ENCODE measurements at places on chromosomes 7 and 10. TPM values are rescaled to one million over a fixed set of nuclear protein-coding genes. Genes with fewer than 3 reads are reported as not detected.
A peak's percentile ranks its signal among the peaks of the same experiment; 100 is the strongest.

DNA sequence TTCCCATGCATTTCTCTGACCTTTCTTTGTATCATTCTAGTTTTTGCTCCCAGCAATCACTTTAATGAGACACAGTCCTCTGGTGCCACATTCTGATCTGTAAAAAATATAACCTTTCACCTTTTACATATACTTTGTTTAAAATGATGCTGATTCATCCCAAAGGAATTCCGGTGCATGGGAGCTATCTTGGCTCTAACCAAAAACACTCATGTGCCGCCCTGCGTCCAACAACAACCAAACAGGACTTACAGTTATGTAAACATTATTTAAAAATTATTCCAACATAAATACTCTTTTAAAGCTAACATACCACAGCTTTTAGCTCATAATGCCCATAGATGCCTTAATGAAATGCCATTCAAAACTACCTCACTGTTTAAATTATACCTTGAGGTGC is 7.7 kb upstream of the OPALIN start:
- DNase-seq = no peak

The GUSB gene
- 63.5 TPM for polyA plus RNA-seq

DNA sequence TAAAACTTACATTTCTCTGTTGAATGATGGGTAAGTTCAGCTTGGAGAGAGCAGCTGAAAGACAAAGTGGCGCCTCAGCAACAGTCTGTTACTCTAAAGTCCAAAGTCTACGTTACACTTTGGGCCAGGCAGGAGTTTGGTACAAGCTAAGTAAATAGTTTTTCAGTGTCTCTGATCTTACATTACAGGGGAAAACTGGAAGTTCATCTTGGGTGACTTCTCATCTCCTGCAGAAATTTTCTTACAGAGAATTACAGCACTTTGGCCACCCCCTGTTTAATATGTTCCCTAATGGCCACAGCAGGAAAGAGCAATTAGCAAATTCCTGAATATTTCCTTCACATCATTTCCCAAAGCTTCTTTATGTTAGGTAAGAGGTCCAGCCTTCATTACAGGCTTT is 67.1 kb downstream of the ABCC2 start:
- DNase-seq = no peak

GRCh38 chr7:146875981-146876380 is 759.4 kb downstream of the CNTNAP2 start:
- no peak for DNase-seq

- DNase-seq = no peak
These were observed 127.1 kb downstream of the GATA3 start for GRCh38 chr10:8181496-8182157.

GRCh38 chr10:3904419-3904960 is 119.5 kb upstream of the KLF6 start:
- DNase-seq = no peak

DNA sequence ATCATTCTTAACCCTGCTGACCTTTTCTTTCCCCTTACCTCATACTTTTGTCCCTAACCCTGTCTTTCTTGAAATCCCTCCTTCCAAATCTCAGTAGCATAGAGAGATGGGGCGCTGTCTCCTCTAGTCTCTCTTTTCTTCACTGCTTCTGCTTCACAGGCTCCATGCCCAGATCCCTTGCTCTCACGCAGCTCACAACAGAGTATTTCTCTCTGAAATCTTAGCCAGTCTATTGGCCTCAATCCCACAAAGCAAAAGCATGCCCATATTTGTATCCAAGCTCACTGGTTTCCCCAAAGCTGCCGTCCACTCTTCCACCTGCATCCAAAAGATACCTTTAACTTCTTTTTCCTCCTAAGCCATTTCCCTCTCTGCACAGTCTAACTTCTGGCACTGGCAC is 526.8 kb downstream of the PLXDC2 start:
- DNase-seq = no peak

DNA sequence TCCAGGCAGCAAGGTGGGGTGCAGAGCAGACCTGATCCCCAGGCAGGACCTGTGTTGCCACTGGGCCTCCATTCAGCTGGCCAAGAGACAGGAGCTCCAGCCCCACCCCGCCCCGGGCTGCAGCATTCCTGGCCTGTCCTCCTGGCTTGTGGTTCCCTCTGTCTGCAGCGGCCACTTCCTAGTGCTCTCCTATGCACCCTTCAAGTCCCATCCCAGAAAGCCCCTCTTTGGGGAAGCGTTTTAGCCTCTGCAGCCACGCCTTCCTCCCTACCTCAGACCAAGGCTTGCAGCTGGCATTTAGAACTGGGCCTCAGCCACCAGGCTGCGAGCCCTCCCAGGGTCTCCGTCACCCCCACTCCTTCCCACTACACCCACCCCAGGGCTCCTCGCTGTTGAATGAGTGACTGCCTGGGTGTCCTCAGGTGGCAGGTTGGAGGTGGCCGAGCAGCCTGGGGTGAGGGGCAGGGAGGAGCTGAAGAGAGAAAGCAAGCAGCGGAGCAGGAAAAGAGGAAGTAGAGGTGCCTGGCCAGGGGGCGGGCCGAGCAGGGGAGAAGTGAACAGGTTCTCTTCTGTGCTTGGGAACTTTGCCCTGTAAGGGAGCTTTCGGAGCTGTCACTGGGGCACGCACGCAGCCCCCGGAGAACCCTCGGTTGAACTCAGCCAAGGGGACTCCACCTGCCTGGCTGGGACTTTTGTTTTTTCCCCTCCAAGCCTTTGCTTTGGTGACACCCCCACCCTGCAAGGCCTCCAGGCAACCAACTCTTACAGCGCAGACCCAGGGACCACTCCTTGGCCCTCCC is 109.1 kb upstream of the TNRC18 start:
- peak; percentile 45 for DNase-seq

The HECW1 gene
- polyA plus RNA-seq = not detected

The DLX6 gene
- polyA plus RNA-seq = not detected

The PKD1L1 gene
- polyA plus RNA-seq = not detected

DNA sequence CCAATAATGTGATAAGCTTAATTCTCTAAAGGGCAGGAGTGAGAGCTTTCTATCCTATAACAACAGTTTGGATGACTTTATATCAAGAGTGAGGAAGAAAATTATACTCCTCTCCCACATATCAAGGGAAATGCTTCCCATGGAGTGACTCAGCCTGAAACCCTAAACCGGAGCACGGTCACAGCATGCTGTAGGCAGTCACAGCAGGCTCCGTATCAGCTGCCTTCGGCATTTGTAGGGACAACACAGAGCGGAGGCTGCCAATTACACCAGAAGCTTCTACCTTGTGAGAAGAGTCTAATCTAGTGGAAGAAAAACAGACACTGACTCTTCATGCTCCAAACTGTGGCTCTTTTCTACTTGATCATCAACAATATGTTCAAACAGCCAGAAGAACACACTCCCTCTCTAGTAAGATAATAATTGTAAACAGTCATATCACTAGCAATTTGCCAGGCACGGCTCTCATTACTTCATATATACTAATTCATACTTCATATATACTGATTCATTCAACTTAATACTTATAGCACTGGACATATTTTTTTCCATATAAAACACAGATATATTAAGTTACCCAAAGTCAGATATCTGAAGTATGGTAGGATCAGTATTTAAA is 65.9 kb downstream of the DGKB start:
- DNase-seq = no peak

The REPIN1 gene
- 29.4 TPM for polyA plus RNA-seq

DNA sequence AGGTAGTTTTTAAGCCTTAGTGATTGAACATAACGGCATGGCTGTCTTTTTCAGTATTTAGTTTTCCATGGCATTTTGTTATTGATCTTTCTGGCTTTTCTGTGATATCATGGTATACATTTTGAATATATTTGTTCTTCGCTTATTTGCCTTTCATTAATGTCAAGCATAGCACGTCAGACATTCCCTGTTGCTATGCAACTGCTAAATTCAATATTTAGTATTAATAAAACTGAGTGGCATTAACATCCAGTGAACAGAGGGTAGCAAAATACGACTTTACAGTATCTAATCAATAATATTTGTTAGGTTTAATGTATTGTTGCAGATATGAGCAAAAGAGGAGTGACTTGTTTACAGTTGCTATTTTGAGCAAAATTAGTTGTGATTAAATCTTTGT is 72.5 kb downstream of the LCOR start:
- no peak for DNase-seq

- DNase-seq = no peak
These were observed 72.7 kb downstream of the COL13A1 start for GRCh38 chr10:69874449-69874848.

All from CD4-positive, alpha-beta memory T cell (primary cell).